ENCODE measurements at places on chromosomes 11 and 22. TPM values are rescaled to one million over a fixed set of nuclear protein-coding genes. Genes with fewer than 3 reads are reported as not detected.

DNA sequence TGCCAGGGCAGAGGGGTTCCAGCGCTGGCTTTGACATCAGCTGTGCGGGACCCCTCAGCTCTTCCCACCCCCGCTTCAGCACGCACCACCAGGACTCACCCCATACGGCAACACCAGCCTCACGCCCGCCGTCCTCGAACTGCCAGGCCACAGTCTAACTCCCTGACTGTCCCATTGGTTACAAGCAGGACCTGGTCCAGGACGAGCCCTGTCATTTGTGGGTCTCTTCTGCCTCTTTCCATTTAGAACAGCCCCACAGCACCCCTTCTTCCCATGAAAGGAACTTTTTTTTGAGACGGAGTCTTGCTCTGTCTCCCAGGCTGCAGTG is 81.7 kb downstream of the PHF21B start:
- DNase-seq = no peak

DNA sequence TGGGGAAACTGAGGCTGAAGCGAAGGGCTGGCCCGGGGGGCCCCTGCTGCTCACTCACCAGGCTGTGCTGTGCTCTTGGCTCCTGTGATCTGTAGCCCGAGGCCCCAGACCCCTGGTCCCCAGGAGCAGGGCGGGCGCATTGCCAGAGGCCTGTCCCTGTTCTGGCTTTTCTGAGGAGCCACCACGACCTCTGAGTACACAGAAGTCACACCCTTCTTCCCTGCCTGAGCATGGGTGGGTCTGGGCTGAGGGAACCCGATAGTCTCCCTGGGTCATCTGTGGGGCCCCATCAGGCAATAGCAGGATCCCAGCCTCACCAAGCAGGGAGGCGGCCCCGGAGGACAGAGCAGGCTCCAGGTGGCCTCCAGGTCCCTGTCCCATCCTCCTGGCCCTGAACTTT is 5.1 kb downstream of the CASTOR1 start:
- DNase-seq = no peak

GRCh38 chr11:20762116-20762844 is 92.9 kb downstream of the NELL1 start:
- DNase-seq = no peak

DNA sequence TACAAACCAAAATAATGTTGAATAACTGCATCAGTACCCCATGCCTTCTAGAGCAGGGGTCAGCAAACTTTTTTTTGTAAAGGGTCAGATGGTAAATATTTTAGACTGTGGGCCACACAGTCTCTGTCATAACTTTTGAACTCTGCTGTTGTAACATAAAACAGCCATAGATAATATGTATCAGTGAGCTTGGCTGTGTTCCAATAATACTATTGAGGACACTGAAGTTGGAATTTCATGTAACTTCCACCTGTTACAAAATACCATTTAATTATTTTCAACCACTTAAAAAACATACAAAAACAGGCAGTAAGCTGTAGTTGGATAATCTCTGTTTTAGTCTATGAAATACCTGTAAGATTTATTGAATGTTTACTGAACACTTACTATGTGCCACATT is 55.2 kb downstream of the PICALM start:
- no peak for DNase-seq

- DNase-seq = no peak
These were observed 231.1 kb downstream of the SWAP70 start for GRCh38 chr11:9895006-9895405.

GRCh38 chr22:40081662-40082061 is 86.9 kb downstream of the FAM83F start:
- no peak for DNase-seq

MS4A7 gene
- not detected for total RNA-seq

PUS3 gene
- total RNA-seq = 32.2 TPM

SCN3B gene
- total RNA-seq = not detected

SLC22A25 gene
- not detected for total RNA-seq
